M059J (cell line): ENCODE measurements at places on chromosomes 2 and 18.

- DNase-seq, result no peak
Observed at GRCh38 chr2:8365331-8365910, 316.4 kb upstream of the ID2 start.

DNA sequence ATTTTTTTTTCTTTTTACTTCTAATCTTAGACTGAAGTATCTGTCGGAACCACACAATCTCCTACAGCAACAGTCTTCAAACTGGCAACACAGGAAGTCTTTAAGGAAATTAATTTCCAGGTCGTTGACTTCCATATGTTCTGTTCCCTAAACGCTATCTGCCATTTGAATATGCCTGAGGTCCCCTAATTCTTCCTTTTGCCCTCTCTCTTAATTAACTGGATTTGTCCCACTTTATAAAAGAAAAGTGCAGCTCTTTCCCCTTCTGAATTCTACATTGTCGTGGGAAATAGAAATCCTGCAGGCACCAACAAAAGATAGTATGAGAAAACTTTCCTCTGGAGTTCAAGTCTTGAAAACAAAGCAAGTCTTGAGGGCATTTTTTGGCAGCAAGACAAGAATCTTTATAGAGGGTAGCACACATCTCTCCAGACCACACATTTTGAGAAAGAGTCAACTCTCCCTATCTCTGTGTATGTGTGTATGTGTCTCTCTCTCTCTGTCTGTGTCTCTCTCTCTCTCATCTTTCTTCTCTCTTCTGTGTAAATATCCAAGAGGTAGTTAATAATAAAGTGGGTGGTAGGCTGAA is 879.8 kb downstream of the SOCS6 start:
- peak; percentile 38 for DNase-seq

GRCh38 chr18:13513021-13513420 is 213.3 kb downstream of the FAM210A start:
- peak; percentile 40 for DNase-seq

DNA sequence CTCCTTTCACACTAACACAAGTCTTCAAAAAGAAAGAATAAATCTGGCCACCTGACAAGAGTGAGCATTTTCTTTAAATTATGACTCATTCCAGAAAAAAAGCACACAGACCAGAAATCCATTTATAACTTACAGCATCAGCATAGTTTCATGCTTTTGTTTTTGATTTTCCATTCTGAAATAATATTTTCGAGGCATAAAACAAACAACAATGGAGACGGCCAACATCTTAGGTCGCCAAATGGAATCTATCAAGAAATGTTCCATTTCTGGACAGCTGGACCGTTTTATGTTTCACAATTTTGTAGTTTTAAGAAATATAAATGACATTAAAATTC is 165.4 kb upstream of the ZFP36L2 start:
- DNase-seq, result peak; percentile 20

DNA sequence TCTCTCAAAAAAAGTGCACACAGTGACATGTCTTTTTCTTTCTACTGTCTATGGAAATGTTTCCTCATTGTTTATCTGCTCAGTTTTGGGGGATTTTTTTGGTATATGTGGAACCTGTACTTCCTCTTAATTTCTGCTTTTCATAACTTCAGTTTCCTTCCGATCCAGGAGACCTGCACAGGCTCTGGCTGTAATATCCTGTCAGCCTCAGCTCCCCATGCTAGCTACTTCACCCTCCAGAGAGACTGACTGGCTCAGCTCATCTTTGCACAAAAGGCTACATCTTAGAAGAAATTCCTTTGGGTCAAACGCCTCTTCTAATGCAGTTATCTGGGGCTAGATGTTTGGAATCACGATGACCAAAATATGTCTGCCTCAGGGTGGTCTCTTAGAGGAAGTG is 378.4 kb downstream of the RND3 start:
- DNase-seq, result no peak

GRCh38 chr2:108986916-108987510 is 2.0 kb downstream of the EDAR start:
- DNase-seq, result no peak

- DNase-seq, result peak; percentile 62
Observed at GRCh38 chr2:204533629-204534370, 11.5 kb upstream of the PARD3B start.

- DNase-seq, result no peak
Observed at GRCh38 chr2:64439194-64439593, 14.8 kb upstream of the LGALSL start.

DNA sequence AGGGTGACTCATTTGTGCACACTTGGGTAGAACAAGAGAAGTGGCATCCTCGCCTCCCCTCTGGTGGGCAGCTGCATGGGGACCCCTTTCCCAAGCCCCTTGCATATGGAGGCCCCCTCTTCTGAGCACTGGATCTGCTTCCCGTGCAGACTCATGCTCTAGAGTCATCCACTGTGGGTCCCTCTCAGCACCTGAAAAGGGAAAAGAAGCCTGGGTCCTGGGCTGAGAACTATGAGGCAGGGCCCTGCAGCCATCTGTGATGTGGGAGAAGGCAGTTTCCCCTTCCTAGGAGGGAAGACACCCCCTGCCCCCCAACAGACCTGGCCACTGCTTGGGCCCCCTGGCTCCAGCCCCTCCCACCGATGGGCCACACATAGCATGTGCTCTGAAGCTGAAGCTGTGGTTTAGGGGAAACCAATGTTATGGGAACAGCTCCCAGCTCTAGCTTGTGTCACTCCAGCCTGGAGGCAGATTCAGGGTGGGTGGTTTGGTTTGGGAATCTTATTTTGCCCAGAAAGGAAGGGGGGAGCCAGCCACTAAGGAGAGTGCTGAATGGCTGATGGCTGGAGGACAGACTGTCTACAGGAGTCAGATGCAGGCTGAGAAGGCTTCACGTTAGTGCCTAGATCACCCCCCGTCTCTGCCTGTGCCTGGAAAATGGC is 172.8 kb downstream of the GLI2 start:
- DNase-seq, result peak; percentile 84

GRCh38 chr18:51069885-51070284 is 39.9 kb downstream of the SMAD4 start:
- DNase-seq, result no peak

GRCh38 chr18:48215876-48216638 is 193.1 kb downstream of the ZBTB7C start:
- no peak for DNase-seq

GRCh38 chr2:67574230-67574629 is 177.1 kb downstream of the ETAA1 start:
- DNase-seq, result peak; percentile 82

DNA sequence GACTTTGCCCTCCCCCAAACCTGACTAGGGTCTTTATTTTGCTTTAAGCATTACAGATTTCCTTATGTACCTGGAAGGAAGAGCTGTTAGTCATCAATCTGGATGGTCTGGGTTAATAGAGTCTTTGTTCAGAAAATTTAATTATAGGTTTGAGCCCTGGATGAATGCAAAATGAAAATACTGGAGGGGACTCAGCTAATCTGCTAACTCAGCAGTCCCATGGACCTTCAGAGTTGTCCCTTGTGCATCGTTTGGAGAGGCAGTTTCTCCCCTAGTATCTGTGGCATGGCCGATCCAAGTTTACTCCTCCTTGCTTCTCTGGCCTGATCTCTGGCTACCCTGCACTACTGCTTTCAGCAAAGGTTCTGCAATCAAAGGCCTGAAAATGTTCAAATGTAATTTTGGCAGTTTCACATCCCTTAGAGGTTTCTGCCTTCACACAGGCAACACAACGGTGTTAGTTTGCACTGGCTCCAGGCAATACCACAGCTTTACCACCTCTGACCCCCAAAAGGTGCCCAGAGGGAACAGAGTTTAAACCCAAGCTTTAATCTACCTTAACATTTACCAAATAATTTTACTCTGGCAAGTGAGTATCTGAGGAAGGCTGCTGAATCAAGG is 134.3 kb downstream of the THADA start:
- no peak for DNase-seq

- DNase-seq, result no peak
Observed at GRCh38 chr2:195590861-195591205, 66.2 kb upstream of the SLC39A10 start.

DNA sequence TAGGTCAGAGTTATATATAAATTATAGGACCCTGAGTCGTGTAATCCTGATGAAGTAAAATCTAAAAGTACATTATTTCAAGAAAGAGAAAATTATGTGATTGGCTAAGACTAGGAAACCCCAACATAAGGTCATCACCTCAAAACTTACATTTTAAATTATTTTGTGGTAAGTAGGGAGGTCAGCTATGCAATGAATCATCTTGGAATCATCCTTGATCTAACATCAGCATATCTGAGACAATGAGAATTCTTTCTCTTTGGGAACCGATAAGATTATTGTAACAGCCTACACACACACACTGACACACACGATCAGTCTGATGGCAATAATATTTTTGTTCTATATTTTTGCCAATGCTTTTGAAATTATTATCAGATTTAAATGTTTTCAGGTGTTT is 904.8 kb upstream of the CHAC2 start:
- DNase-seq, result peak; percentile 40

- DNase-seq, result peak; percentile 14
Observed at GRCh38 chr2:96954011-96954846, 32.2 kb downstream of the FAM178B start.

- peak; percentile 46 for DNase-seq
Observed at GRCh38 chr2:229519655-229520430, 194.5 kb downstream of the DNER start.

DNA sequence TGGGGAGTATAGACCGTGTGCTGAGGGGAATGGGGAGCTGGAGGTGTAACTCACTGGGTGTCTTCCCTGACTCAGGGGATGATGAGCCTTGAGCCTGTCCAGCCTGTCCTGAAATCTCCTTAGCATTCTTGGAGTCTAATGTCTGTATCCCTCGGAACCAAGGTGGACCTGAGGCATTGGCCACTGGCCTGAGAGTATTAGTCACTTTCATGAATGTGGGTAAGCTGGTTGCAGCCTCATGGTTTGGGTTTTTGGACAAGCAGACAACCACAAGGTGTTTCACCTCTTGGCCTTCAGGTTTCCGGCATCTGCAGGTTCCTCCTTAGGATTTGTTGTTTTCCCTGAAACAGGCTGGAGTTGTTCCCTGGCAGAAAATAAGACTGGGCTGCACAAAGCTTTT is 63.2 kb downstream of the PRKCE start:
- peak; percentile 9 for DNase-seq

GRCh38 chr2:148292431-148292830 is 271.5 kb downstream of the MBD5 start:
- no peak for DNase-seq

GRCh38 chr2:205370726-205371125 is 311.6 kb upstream of the NRP2 start:
- DNase-seq, result no peak

- DNase-seq, result no peak
Observed at GRCh38 chr2:119352357-119352756, 14.3 kb downstream of the C2orf76 start.

- DNase-seq, result no peak
Observed at GRCh38 chr2:168607992-168608391, 151.9 kb downstream of the CERS6 start.

DNA sequence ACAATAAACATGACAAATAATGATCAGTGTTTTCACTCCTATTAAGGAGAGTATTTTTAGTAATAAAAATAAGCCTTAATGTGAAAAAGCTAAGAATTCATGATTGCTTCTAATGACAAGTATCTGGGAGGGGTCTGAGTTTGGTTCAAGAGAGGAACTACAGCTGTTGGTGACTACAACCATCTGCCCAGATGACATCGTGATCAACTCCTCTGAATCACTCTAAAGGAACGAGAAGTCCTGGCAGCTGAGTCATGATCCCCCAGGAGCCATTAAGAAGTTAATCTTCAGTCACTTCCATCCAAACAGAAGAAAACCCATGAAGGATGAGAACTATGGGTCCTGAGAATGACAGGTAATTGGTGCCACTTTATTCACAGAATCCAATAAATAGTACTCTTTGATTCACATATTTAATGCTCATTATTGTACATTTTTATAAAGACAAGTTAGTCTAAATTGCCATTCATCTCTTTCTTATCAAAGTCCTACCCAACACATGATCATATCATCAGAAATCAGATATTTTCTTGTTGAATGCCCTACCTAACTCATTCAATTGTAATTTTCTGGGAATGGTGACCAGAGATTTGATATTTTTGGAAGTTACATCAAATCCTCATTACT is 6.8 kb downstream of the TFPI start:
- DNase-seq, result peak; percentile 97

DNA sequence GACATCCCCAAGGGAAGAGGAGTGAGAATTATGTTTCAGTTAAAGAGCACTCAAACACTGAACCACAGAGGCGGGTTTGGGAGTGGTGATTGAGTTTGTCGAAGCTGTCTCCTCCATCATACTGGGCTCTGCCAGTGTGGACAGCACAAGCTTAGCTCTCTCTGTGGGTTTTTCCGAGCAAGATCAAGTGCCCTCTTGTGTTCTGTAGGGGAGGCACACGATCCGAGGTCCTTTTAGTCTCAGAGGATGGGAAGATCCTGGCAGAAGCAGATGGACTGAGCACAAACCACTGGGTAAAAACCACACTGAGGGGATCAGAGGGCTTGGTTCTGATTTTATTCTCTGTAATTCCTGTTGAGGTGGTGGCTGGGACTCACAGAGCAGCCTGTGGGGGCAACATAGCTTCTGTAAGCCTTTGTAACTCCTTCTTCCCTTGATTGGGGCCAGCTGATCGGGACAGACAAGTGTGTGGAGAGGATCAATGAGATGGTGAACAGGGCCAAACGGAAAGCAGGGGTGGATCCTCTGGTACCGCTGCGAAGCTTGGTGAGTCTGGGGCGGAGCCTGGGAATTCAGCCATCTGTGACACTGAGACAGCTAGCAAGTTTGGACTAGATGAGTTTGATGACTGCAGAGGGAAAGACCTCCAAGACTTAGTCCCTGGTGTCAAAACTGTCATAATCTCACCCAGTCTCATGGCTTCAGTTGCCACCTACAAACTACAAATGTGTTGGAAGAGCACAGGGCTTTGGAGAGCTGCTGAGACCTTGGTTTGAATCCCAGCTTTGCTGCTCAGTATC is 2.0 kb downstream of the NAGK start:
- DNase-seq, result peak; percentile 14

DNA sequence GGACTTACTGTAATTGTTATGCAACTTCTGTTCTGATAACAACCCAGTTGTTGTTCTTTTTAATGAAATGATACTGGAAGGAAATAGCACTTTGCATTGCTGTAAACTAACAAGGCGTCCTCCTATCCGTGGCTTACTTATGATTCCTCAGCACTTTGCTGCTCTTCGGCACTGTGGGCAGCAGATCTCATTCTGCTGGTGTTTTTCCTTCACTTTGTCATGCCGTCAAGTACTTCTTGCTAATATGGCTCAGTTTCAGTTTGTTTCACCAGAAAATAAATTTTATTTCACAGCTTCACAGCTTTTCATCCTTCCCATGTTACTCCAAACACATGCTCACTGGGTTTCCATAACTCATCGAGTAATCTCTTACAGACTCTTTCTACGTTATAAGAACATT is 289.3 kb downstream of the MEIS1 start:
- no peak for DNase-seq

DNA sequence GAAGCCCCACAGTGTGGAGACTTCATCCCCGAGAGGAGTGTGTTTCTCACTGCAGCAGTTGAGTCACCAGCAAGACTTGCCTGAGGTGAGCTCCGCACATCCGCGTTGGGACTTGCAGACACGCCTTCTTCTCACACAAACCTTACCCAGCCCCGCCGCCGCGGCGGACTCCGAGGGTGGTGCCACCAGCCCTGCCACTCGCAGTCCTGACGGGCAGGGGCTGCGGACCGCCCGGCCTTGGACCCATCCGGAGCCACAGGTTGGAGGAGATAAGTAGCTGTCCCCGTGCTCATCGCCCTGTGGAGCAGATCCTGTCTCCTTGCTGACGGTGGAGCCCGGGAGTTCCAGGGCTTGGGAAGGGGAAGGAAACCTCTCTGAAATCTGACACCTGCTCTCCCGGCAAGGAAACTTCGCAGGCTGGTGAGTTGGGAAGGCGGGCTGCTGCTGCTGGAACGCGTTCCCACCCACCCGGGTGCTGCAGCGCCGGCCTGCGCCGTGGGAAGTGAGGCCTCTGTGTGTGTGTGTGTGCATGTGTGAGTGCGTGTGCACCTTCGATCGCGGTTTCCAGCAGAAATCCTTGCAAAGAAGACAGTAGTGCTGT is at the start of gene RAB27B:
Gene RAB27B, plus strand, starts transcription at position 197 of the 601 bp plus-strand sequence. CDS start 49,109 bp downstream, outside the sequence.
- peak; percentile 95 for DNase-seq
